ENCODE measurements at places on chromosomes 13 and 19. TPM values are rescaled to one million over a fixed set of nuclear protein-coding genes. Genes with fewer than 3 reads are reported as not detected.

The LILRA6 gene
- total RNA-seq, result 0.37 TPM

- peak; percentile 10 for DNase-seq
Measured at GRCh38 chr13:32905063-32905863, 111.0 kb upstream of the KL start.

DNA sequence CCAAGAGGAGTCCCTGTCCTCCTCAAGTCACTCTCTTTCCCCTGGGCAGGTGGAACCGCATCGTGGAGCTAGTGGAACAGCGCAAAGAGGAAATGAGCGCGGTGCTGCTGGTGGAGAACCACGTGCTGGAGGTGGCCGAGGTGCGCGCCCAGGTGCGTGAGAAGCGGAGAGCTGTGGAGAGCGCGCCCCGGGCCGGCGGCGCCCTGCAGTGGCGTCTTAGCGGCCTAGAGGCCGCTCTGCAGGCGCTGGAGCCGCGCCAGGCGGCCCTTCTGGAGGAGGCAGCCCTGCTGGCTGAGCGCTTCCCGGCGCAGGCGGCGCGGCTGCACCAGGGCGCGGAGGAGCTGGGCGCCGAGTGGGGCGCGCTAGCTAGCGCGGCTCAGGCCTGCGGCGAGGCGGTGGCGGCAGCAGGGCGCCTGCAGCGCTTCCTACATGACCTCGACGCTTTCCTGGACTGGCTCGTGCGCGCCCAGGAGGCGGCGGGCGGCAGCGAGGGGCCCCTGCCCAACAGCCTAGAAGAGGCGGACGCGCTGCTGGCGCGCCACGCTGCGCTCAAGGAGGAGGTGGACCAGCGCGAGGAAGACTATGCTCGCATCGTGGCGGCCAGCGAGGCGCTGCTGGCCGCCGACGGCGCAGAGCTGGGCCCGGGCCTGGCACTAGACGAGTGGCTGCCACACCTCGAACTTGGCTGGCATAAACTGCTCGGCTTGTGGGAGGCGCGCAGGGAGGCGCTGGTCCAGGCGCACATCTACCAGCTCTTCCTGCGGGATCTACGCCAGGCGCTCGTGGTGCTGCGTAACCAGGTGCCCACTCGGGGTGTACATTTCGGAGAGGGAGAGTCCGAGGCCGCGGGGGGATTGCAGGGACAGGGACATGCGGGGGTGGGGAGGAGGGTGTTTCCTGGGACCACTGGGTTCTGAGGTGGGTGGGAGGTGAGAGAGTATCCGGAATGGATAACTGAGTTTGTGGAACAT is 52.8 kb downstream of the SPTBN4 start:
- DNase-seq, result no peak

DNA sequence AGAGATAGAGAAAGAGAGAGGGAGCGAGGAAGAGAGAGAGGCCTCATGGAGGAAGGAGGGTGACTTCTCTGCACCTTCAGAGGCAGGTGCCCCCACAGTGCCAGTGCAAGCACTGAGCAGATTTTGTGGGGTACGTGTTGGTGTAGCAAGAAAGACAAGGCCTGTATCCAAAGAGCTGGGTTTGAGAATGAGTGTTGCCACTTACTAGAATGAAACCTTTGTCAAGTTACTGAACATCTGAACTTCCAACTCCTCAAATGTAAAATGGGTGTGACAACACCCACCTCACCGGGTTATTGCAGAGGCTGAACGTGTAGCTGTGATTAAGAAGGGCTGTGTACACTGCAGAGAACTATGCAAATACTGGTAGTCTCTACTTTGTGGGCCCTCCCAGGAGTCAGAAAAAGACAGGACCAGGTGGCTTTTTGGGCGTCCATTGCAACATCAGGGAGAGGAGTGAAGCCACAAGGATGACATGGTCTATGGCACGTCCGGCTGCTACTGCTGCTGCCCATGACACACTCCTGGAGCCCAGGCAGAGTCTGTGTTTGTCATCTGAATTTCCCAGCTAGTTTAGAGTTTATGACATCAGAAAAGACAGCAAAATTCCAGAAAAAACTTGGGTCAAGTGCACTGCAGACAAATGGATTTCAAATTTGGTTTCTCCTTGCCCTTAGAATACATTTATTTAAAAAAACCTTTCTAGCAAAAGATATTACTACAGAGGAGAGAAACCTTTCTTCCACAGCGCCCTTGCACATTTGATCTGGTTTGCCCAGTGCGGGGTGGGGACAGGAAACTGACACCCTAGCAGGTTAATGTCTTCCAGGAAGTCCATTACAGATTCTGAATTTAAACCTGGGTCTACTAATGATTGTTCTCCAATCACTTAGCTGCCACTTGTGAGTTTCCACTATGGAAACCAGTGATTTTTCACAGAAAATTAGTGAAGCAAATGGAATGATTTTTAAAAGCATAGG is 54.0 kb upstream of the ATP12A start:
- peak; percentile 45 for DNase-seq

The GIPC3 gene
- 0.57 TPM for total RNA-seq

The HRC gene
- total RNA-seq, result not detected
